ENCODE measurements at places on chromosomes 12 and 14. TPM values are rescaled to one million over a fixed set of nuclear protein-coding genes. Genes with fewer than 3 reads are reported as not detected.

Gene PLEK2
- total RNA-seq = 1.2 TPM

DNA sequence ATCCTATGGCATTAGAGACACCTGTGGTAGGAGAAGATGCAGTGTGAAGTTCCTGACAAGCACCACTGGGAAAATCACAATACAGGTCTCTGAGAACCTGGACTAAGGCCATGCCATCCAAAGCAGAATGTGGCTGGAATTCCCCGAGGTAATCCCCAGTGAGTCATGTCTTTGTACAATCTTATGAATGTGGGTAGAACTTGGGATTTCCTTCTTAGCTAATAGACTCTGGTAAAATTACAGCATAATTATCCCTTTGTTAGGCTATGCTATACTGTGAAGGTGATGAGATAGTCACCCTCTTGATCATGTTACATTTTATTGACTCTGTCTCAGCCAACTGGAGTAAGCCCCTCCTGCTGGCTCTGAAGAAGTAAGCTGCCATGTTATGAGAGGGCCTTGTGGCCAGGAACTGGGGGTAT is 224.3 kb upstream of the DCN start:
- DNase-seq = no peak

Gene GSC
- not detected for total RNA-seq

Gene NDUFA9
- total RNA-seq = 143 TPM

Gene VRTN
- total RNA-seq = not detected

DNA sequence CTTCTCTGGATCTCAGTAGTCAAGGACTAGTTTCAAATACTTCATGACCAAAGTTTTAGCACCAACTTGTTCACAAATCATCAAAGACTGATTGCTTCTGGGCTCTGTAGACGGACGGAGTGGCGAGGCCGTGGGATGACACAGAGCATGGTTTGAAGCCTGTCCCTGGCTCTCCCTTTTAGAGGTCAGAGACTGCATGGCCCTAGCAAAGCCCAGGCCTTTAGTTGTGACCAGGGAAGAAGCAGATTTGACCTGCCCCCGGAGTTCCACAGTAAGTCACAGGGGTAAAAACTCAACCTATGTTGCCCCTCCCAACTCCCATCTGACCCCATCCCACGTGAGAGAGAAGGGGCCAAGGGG is 90.4 kb downstream of the SYNE3 start:
- no peak for DNase-seq

Gene OTOGL
- total RNA-seq = not detected

DNA sequence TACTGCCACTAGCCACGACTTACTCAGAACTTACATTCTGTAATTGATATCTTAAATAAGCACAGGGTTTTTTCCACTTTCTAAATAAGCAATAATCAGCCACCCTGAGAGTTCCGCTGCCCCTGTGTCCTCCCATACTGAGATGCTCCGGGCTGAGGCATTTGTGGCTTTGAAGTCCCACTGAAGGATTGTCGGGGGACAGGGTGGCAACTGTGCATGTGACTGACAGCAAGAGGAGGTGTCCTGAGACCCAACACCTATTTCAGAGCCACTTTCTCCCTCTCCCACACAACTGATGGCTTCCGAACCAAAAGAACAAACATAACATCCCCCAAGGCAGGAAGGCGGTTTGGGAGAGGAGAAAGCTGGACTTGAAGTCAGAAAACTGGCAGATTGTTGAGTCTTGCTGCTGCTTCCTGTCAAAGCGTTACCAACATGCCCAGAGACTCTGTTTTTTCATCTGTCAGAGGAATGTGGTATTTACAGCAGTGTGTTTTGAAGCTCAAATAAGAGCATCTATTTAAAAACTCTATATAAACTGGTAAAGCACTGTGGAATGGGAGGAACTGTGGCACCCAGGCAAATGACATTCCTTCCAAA is 157.9 kb upstream of the FKBP4 start:
- DNase-seq = no peak

DNA sequence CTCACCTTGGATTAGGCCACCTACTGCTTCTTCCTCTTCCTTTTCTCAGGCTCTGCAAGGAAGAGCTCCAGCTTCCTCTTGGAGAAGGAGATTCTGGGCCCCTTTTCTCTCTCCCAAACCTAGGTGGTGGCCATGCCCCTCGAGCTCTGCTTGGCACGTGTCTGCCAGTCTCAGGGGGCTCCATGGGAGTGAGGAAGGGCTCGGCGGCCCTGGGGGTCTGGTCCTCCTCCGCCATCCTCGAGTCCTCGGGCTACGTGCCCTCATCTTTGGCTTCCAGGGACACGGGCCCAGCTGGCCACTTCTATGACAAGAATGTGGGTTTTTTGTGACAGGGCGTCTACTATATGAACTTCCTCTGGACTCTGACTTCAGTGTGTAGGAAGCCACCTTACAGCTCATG is 34.3 kb downstream of the HSP90AA1 start:
- no peak for DNase-seq

- no peak for DNase-seq
Observed at GRCh38 chr12:124864326-124864752, 675 bp upstream of the SCARB1 start.

Gene IL26
- 1.00 TPM for total RNA-seq

GRCh38 chr12:49244176-49244575 is 20.7 kb upstream of the TUBA1C start:
- DNase-seq = no peak

DNA sequence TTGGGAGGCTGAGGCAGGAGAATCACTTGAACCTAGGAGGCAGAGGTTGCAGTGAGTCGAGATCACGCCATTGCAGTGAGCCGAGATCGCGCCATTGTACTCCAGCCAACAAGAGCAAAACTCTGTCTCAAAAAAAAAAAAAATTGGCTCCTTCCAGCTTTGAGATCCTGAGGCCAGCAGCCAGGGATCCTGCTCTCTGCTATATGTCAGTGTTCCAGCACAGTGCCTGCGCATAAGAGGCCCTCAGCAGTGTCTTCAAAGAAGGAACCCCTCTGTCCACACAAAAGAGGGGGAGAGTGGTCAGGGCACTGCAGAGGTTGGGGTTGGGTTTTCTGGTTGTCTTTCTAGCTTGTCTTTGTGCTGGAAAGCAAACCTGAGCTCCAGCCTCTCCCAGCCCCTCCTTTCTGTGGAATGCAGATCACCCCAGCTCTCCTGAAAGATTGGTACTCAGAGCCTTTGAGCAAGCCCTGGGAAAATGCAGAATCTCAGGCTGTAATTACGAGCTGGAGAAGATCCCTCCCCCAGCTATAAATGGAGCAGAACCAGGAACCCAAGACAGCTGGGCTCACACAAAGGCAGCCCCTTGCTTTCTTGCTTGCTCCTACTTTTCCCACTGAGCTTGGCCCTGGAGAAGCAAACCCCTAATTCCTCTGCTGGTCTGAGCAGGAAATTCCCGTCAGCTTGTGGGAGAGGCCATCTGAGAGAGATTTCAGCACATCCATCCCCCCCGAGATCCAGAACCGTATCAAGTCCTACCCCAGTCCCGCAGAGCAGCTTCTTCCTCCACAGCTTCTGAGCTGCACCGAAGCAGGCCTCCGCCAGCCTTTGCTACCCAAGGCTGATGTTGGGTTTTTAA is 205.7 kb downstream of the ZFP36L1 start:
- no peak for DNase-seq

Gene BEST3
- total RNA-seq = not detected

- no peak for DNase-seq
Observed at GRCh38 chr14:85442996-85443395, 86.9 kb upstream of the FLRT2 start.
